ENCODE measurements at places on chromosomes 2 and 18. TPM values are rescaled to one million over a fixed set of nuclear protein-coding genes. Genes with fewer than 3 reads are reported as not detected.

GRCh38 chr2:20094955-20095354 is 43.5 kb upstream of the LAPTM4A start:
- peak overlapping the region; percentile 92 for H3K27ac ChIP-seq
- H3K4me3 ChIP-seq, result no peak overlapping the region
- H3K27me3 ChIP-seq, result no peaks in the 10 kb centered on the region
- no peak for DNase-seq
- peaks cover 40% of the 10 kb centered on the region for H3K4me1 ChIP-seq

DNA sequence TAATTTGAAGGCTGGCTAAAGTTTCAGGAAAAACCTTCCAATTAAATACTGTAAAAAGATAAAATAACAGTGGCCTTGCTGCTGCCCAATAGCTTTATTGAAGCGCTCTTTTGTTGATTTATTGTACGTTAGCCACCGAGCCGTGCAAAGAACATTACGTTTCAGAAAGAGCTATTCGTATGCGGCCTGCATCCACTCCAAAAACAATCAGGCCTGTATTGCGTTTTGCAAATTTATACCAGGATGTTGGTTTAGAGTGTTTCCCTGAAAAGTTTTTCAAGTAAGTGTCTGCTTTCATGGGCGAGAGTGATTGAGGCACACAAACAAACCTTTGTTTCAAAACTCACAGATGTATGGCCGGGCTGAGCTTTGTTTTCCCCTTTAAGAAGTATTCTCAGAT is 257.2 kb upstream of the SALL3 start:
- no peak for DNase-seq
- no peaks in the 10 kb centered on the region for H3K4me1 ChIP-seq
- H3K27ac ChIP-seq, result no peak overlapping the region

GRCh38 chr2:217993817-217994463 is 8.9 kb downstream of the TNS1 start:
- H3K36me3 ChIP-seq, result peaks cover 19% of the 10 kb centered on the region
- H3K27me3 ChIP-seq, result no peaks in the 10 kb centered on the region
- peak overlapping the region; percentile 89 for H3K27ac ChIP-seq
- H3K4me1 ChIP-seq, result peaks cover 39% of the 10 kb centered on the region

GRCh38 chr2:140234116-140234515 is 1453.9 kb upstream of the NXPH2 start:
- no peaks in the 10 kb centered on the region for H3K36me3 ChIP-seq
- H3K27me3 ChIP-seq, result no peaks in the 10 kb centered on the region
- no peak overlapping the region for H3K27ac ChIP-seq
- no peak overlapping the region for H3K4me3 ChIP-seq
- no peaks in the 10 kb centered on the region for H3K4me1 ChIP-seq
- no peak for DNase-seq

- H3K27ac ChIP-seq, result no peak overlapping the region
- H3K4me1 ChIP-seq, result peaks cover 6% of the 10 kb centered on the region
- H3K27me3 ChIP-seq, result no peaks in the 10 kb centered on the region
- no peak overlapping the region for H3K4me3 ChIP-seq
Measured at GRCh38 chr18:10546557-10547300, 20.9 kb downstream of the NAPG start.

GRCh38 chr2:74850496-74851190 is 16.7 kb downstream of the HK2 start:
- H3K27me3 ChIP-seq, result no peaks in the 10 kb centered on the region
- peaks cover 37% of the 10 kb centered on the region for H3K4me1 ChIP-seq
- peak; percentile 16 for DNase-seq
- no peak overlapping the region for H3K4me3 ChIP-seq
- H3K36me3 ChIP-seq, result peaks cover 14% of the 10 kb centered on the region

DNA sequence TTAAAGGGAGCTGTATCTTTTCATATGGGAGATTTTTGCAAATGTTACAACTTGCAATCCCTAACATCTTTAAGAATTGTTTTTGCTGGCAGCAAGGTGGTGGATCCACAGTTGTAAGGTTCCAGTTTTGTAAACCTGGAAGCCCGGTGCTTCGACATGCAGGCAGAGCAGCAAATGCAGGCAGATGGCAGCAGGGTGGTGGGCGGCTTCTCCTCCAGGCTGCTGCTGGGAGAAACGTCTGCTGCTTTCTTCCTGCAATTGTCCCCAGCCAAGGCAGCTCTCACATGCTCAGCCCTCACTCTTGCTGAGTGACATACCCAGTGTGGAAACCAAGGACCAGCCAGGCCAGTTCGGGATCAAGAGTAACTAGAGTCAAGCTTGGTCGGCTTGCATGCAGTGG is 166.0 kb downstream of the SEPTIN10 start:
- H3K4me3 ChIP-seq, result no peak overlapping the region
- H3K36me3 ChIP-seq, result peaks cover 36% of the 10 kb centered on the region
- no peaks in the 10 kb centered on the region for H3K27me3 ChIP-seq
- H3K27ac ChIP-seq, result no peak overlapping the region

DNA sequence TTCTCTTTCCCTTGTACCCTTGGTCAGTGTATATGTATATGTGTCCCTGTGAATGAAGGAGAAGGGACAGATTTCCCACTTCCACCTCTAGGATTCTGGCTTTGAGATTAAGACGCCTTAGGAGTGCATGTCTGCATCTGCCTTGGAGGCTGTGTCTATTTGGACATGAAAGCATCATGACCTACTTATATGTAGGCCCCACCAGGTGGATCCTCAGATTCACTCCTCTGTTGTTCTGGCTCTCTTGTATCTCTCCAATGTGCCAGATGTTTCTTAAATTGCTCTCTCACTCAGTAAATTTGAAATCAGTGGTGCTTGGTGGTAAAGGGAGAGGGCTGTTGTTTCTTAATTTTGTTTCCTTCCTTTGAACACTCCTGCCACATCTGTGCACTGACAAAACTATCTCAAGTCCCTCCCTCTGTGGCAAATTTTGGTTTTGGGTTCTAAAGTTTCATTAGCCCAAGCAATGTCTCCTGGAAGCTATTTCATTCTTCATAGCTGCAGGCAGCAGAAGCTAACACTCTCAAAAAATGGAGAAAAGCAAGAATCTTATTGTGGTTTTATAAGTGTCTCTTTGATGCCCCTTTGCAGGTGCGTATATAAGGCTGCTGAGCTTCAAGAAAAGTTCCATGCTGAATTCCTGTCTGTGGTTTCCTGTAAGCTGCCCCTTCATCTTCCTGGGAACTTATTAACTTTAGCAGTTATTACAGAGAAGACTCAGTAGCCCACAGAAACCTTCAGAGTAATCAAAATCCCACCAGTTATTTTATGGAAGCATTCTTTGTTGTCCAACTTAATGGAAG is 179.7 kb upstream of the SETBP1 start:
- no peaks in the 10 kb centered on the region for H3K36me3 ChIP-seq
- H3K27me3 ChIP-seq, result no peaks in the 10 kb centered on the region
- H3K4me1 ChIP-seq, result no peaks in the 10 kb centered on the region
- no peak for DNase-seq

ERBB4 gene
- not detected for total RNA-seq

SERPINB11 gene
- not detected for total RNA-seq

LOXHD1 gene
- total RNA-seq, result not detected

Measured in IMR-90 (cell line).